ENCODE measurements at places on chromosomes 1 and 21. TPM values are rescaled to one million over a fixed set of nuclear protein-coding genes. Genes with fewer than 3 reads are reported as not detected.

- no peak for DNase-seq
Observed at GRCh38 chr1:14254251-14254650, 344.2 kb upstream of the KAZN start.

VAV3 gene
- 145 TPM for total RNA-seq

DNA sequence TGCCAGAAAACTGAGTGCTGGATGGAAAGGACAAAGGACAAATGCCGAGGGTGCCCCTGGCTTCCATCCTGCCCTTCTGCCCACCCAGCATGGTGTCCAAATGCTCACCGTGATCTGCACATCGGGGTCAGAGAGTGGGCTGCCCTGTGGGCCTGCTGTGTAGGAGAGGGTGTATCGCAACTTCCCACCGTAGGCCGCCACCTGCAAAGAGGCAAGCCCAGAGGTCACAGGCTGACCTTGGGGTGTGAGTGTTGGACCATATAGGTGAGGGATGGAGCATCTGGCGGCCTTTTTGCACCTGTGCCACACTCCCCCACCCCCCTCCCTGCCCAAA is 53.5 kb downstream of the LDLRAD2 start:
- no peak for DNase-seq

GRCh38 chr1:60598041-60598910 is 484.1 kb upstream of the NFIA start:
- DNase-seq, result no peak

Data from lower leg skin (tissue), 4 donors.